ENCODE measurements at places on chromosomes 3 and 15.

- no peak for DNase-seq
These were observed 23.7 kb downstream of the SRPRB start for GRCh38 chr3:133829310-133829707.

GRCh38 chr3:159796744-159797143 is 191.9 kb upstream of the IL12A start:
- no peak for DNase-seq

GRCh38 chr15:67080118-67080899 is 14.9 kb downstream of the SMAD3 start:
- no peak for DNase-seq

DNA sequence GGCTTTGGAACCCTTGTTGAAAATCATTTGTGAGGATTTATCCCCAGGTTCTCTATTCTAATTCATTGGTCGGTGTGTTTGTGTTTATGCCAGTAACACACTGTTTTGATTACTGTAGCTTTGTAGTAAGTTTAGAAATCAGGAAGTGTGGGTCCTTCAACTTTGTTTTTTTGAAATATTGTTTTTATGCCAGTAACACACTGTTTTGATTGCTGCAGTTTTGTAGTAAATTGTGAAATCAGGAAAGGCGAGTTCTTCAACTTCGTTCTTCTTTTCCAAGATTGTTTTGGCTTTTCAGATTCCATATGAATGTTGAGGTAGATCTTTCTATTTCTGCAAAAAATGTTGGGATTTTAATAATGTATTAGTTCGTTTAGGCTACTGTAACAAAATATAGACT is 314.6 kb downstream of the RPLP1 start:
- DNase-seq, result no peak

GRCh38 chr3:73499787-73500186 is 125.0 kb downstream of the PDZRN3 start:
- no peak for DNase-seq

DNA sequence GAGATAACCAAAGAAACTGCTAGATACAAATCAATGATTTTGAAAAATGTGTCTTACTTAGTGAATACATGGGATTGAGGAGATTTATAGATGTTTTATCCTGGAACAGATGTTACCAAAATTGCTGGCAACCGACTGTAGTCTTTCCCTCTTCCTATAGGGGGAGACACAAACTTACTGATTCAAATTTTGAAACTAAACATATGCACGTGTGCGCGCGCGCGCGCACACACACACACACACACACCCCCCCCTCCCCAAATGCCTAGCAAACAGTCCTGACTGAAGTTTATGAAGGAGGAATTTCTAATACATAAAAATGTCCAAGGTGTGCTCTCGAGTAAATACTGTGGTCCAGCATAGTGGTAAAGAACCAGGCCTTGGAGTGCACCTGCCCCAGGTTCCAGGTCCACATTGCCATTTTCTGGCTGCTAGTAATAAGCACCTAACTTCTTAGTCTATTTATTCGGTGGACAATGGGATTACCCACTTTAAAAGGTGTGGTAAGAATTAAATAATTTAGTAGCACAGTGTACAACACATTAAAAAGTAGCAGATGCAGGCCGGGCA is 18.5 kb upstream of the C3orf62 start:
- DNase-seq, result no peak

- peak; percentile 86 for DNase-seq
These were observed 51.8 kb downstream of the RFTN1 start for GRCh38 chr3:16461463-16462245.

GRCh38 chr3:65867463-65868210 is 171.1 kb downstream of the MAGI1 start:
- no peak for DNase-seq

DNA sequence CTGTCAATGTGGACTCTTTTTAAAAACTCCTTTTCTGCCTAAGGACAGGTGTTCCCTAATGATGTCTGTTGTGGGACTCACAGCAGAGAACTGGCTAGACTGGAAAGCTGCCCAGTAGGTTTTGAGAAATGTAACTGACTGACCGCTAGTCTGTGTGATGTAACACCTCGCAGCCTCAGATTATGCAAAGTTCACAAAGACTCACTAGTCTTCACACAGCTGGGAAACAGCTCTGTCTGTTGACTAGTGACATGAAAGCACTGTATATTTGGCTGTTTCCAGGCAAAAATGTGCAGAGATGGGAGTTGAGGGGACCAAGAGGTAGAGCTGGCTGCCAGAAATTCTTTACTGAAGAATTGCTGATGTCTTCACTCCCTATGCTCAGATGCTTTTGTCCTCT is 10.3 kb downstream of the PDZRN3 start:
- no peak for DNase-seq

DNA sequence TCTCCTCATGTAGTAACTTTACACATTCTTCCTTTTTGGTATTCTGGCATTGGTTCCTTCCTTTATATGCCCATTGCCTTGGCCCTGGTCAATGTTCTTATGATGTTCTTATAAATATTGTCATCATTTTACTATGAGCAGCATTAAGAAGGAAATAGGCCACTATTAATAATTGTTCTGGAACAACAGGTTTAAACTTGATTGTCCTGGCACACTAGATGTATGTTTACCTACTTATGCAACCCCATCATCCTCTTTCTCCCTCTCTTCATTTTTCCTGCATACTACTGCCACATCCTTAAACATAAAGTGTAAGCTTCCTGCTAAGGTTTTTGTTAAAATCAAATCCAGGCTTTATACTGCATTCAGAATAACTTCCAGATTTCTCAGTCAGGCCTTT is 114.7 kb downstream of the THRB start:
- no peak for DNase-seq

DNA sequence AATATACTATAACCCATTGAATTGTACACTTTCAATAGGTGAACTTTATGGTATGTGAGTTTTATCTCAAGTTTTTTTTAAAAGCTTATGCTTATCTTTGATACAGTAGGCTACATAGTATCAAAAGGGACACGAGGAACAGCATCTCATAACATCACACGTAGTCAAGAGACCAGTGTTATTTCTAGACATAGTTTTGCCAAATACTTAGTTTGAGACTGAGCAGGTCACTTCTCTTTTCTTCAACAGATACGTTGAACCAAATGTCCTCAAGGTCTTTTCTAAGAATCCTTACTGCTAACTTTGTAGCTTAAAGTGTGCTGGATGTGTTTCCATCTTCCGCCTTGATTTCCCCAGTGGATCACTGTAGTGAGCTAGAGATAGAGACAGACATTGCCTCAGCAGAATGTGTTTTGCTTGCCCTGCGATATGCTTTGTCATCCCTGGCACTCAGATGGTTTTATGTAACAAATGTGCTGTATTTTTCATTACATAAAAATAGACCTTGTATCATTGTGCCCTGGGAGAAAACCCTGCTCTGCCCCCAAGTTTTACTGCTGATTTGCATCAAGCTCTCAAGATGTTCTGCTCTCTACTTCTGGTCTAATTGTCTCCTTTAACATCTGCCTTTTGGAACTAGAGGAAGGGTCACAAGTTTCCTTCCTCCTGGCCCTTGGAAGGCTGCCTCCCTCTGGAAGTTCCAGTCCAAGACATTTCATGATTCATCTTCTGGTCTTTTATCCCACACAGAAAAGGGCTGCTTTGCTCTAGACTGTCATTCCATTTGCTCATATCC is 426.4 kb upstream of the RGMA start:
- no peak for DNase-seq

GRCh38 chr3:152197937-152198336 is 70.8 kb upstream of the MBNL1 start:
- no peak for DNase-seq

DNA sequence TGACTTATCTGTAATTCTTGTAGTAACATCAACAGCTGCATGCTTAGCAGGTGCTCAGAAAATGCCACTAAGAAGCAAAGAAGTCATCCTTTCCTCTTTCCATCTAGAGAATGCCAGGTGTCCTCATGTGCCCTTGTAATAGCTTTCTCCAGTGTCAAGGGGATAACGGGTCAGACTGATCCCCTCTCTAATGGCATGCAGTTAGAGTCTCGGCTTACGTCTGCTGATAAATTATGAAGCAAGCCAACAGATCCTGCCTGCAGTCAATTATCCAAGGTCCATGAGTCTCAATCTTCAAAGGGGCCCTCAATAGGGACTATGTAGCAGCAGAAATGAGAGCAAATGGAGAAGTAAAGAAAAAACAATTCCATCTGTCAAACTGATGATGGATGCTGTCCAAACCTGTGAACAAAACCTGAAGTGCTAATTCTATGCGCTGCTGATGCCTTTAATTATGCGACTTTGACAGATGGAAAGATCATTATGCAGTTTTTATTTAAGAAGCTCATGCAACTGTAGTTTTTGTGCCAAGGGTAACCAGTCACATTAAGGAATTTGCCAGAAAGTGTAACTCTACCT is 162.8 kb upstream of the PEX5L start:
- peak; percentile 13 for DNase-seq

GRCh38 chr15:70160803-70161565 is 63.3 kb upstream of the TLE3 start:
- DNase-seq, result no peak

DNA sequence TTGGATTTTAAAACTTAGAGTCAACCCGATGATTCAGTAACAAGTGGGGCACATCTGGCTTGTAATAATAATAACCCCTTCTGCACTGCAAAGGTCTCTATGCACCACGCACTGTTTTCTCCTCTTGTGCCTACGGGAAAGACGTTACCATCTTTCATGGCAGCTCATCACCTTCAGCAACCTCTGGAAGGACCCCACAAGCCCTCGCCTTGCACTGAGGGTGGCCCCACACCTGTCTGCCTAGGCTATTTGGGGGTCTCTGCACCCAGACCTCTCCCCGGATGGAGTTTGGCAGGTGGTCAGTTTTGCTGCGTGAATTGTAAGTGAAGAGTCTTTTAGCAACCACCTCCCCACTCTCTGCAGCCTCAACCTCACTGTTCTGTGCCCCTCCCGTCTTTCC is 138.6 kb upstream of the MEF2A start:
- no peak for DNase-seq

DNA sequence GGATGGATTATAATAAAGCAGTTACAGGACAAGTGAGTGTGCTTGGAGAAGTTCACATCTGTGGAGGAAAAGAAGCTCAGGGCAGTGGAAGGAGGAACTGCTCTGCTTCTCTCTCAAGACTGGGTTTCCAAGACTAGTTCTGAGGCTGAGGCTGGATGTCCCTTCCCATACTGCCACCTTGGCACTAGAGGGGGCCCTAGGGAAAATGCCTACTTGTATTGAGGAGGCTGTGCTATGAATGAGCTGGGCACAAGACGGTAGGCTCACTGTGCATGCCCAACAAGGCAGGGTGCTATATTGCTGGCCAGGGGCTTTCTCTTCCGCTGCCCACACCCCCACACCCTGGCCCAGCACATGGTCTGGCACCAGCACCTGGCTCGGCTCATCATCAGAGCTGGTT is 65.2 kb downstream of the SLCO2A1 start:
- DNase-seq, result no peak

DNA sequence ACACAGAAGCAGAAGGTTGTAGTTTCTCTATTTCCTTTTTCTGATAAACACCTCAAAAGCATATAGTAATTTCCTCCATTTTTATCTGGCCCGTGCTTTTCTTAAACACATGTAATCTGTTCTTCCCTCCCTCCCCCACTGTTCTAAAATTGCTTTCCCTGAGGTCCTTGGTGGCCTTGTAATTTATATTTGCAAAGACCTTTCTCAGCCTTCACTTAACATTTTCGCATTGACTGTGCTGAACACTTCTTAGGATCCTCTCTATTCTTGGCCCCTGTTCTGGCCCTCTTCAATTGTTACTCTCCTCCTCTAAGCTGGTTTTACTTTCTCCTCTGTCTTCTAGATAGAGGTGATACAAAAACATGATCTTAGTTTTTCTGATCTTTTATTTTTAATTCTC is 28.3 kb downstream of the GAP43 start:
- no peak for DNase-seq

GRCh38 chr15:56831467-56832005 is 86.9 kb upstream of the TCF12 start:
- no peak for DNase-seq

- no peak for DNase-seq
These were observed 127.9 kb downstream of the C3orf70 start for GRCh38 chr3:185024966-185025365.

DNA sequence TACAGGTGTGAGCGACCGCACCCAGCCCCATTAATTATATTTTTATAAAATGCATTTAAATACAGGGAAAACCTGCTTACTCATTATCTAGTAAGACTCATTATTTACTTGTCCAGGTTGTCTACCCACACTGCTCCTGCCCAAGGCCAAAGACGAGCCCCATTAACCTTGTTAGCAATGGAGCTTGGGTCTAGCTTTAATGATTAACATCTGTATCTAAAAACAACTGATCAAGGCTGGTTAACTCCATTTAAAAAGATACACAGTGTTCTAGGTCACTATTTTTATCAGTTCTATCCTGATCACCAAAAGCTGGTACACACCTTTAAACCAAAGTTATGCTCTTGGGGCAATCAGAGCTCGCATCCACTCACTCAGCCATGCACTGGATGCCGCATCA is 10.4 kb upstream of the NCKIPSD start:
- DNase-seq, result no peak

- no peak for DNase-seq
These were observed 44.8 kb downstream of the MORC1 start for GRCh38 chr3:109073116-109073515.

GRCh38 chr15:68061602-68062001 is 7.5 kb downstream of the PIAS1 start:
- DNase-seq, result no peak

DNA sequence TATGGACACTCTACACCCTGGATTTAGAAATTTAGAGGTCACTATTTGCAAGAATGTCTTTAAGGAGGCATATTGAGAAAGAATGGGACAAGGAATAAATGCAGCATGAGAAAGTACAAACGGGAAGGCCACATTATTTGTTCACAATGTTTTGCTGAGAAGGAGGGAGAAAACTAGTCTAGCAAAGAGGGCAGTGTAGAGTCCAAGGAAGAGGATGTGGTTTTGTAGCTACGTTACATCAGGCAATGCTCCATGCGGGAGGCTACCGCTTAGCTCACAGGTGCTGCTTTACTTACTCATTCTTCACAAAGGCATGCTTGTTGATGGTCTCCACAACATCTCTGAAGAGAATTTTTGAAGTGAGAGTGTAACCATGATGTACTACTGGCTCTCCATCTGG is 191.1 kb downstream of the PLCH1 start:
- no peak for DNase-seq

DNA sequence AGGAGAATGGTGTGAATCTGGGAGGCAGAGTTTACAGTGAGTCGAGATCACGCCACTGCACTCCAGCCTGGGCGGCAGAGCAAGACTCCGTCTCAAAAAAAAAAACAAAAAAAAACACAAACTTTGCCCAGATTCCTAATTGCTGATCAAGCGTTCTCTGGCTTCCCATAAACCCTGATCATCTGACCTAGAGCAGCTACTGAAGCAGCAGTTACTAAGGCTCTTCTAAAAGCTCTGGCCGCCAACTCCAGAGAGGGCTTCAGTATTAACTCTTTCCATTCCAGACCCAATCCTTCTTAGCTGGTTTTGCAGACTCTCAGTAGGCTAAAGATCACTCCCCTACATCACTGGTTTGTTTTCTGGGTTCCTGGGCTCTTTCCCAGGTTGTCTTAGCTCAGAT is 201.6 kb downstream of the IGSF11 start:
- DNase-seq, result no peak
